ENCODE measurements at places on chromosomes 5 and 9.
A peak's percentile ranks its signal among the peaks of the same experiment; 100 is the strongest.

- no peak for DNase-seq
Measured at GRCh38 chr5:138224712-138225111, 11.6 kb upstream of the CDC23 start.

GRCh38 chr5:90810211-90810610, 251.6 kb downstream of the ADGRV1 start:
- DNase-seq: no peak

DNA sequence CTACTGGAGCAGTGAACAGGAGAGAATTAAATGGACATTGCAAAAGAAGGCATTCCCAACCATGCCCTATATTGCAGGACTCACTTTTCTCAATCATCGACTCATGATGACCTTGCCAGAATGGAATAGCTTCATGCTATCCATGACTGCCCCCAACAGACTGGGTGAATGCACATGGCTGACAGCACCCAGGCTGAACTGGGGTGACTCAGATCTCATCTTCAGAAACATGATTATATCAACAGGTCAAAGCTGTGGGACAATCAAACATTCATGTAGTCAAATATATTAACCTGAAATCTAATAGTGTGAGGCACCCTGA, 34.7 kb upstream of the MIER3 start:
- no peak for DNase-seq

- DNase-seq: no peak
Measured at GRCh38 chr9:75644649-75645048, 245.8 kb upstream of the PCSK5 start.

DNA sequence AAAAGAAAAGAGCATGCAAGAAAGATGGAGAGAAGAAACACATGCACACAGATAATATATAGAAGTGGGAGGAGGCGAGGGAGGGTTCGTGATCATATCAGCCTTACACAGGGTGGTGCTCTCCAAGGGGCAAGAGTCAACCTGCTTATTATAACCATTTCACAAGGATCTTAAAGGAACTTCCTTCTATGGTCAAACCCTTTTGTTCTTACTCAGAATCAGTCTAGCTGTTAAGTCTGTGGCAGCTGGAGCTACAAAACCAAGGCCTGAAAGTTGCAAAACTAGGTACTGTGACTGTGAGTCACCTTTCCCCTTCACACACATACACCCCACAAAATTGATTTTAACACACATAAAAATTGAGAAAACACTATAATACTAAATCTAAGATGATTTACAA, 18.5 kb upstream of the ERMP1 start:
- DNase-seq: peak; percentile 91

DNA sequence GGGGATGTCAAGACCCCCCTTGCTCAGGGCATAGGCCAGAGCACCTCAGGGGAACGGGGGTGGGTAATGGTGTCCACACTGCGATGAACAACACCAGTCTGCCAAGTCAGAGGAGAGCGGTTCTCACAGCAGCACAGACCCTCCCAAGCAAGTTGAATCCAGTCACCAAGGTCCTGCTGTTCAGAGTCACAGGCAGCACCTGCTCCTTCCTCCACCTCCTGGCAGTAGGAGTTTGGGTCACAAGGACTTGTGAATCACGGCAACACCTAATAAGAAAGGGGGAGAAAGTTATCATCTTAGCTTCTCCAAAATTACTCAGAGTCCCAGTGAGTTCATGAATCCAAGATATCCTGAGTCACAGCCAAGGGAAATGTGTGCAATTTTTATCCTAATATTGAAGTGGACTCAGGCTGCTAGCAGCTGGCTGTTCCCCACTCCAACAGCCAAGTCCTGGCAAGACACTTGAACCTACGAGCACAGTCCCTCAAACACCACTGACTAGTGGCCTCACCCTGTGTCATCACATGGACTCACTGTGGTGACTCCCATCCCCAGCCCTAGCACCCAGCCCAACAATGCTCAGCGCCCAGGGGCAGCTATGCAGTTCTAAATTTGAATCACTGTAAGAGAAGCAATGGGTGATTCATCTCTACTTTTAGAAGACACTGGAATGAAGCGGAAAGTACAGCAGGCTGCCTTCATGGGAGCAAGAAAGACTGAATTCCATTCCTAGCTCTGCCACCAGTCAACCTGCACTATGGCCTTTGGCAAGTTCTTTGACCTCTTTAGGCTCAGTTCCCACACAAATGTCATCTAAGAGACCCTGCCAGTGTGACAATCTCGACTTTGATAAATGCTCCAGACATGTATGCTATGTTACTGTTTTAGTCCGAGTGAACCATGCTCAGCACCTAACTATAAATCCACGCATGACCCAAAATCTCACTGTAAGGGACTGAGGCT, 113.7 kb downstream of the KLHL3 start:
- DNase-seq: no peak

DNA sequence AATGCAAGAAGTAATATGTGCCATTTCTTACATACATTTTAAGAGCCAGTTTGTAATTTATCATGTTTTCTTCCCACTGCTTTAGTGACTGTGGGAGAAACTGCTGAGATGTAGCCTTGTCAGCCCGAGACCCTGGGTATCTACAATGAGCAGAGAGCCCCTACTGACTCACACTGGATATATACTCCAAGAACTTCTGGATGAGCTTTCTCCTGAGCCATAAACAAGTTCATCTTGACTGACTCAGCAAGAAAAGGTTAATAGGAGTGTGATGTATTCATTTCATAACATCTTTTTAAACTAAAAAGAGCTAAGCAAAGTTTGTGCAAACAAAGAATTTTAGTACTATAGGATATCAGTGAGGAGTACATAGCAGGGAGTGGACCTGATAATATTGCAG, 182.5 kb downstream of the EDIL3 start:
- DNase-seq: no peak

DNA sequence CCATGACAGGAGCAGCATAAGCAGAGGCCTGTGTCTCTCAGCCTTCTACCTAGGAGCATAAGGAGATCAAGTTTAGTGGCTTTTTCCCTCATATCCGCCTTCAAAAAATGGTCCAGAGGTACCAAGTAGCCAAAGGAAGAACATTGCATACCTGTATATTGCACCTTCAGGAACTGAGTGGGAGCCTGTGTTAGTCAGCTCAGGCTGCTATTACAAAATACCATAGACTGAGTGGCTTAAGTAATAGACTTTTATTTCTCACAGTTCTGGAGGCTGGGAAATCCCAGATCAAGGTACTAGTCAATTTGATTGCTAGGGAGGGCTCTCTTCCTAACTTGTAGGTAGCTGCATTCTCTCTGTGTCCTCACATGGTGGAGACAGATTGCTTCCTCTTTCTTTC, 597.4 kb upstream of the PTGER4 start:
- no peak for DNase-seq

DNA sequence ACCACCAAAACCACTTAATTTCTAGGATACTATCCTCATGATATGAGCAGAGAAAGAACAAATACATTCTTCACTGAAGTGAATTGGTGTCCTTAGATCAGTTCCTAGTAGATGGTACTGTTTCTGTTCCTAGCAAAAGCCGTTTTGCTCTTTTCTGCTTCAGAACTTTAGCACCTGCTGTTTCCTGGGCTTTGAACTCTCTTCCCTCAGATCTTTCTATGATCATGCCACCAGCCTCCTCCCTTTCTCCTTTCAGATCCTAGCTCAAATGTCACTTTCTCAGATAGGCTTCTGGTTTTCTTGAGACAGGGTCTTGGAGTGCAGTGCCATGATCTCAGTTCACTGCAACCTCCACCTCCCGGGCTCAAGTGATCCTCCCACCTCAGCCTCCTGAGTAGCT, 118.0 kb downstream of the EGFLAM start:
- no peak for DNase-seq

DNA sequence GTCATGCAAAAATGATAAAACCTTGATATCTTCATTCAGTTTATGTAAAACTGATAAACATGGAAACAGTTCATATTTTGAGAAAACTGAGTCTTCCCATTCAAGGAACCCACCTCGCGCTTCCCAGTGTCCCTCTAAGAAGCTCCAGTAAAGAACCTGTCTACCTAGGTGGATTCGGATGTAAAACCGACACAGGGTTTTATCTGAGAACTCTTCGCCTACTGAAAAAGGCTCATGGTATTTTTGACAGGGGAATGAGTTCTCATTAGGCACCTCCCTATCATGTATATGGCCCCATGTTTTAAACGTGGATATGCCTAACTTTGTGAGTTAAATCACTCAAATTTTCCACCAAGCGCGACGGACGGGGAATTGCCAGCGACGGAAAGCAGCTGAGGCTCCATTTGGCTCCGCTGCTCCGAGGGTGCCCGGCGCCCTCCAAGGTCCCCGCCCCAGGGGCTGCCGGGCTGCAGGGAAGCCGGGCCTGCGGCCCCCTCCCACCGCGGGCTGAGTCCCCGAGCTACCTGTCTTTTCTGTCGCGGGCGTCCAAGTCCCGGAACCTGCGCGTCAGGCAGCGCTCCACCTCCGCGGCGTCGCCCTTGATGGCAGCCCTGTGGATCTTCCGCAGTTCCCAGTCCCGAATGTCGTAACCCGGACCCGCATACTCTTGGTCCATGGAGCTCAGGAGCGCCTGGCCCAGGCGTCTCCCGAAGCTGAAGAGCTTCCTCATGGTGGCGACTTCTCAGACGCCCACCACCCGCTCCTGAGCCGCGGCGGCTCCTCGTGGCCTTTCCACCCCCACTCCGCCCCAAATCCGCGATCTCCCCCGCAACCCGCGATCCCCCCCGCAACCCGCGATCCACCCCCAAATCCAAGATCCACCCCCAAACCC, 594 bp downstream of the ANKRD18A start:
- peak; percentile 4 for DNase-seq

Measured in T-helper 1 cell (primary cell).